Effector memory CD4-positive, alpha-beta T cell (primary cell): ENCODE measurements at places on chromosomes 4 and X.

- no peak for DNase-seq
Observed at GRCh38 chr4:173937631-173938270, 345.7 kb downstream of the FBXO8 start.

GRCh38 chr4:76074993-76075600, 588 bp downstream of the ART3 start:
- no peak for DNase-seq

DNA sequence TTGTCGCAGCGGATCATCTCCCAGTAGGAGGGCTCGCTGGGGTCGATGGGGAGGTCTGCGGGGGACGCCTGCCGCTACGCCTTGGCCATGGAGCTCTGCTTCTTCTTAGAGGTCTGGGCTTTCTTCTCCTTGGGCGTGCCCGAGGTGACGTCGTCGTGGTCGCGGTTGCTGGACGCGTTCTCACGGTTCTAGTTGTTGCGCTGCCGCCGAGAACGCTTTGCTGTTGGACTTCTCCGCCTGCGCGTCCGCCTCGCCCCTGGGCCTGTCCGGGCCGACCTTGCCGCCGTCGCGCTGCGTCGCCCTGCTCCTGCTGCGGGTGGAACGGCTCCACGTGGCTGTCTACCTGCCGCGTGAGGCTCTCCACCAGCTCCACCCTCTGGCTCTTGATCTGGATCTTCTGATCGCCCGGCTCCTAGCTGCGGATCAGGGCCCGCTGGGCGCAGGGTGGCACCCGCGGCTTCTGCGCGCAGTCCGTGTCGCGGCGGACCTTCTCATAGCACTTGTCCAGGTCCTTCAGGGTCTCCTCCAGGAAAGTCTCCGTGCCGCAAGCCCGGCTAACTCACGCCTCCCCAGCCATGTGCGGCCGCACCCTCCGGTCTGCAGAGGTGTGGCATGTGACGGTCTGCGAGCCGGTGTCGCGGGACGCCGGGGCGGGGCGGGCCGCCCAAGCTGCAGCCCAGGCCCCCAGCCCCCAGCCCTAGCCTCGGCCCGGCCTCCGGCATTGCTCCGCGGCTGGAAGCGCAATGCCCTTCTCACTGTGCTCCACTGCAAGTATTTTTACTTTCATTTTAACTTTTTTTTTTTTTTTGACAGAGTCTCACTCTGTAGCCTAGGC, 40.5 kb upstream of the OGT start:
- DNase-seq: peak; percentile 1

DNA sequence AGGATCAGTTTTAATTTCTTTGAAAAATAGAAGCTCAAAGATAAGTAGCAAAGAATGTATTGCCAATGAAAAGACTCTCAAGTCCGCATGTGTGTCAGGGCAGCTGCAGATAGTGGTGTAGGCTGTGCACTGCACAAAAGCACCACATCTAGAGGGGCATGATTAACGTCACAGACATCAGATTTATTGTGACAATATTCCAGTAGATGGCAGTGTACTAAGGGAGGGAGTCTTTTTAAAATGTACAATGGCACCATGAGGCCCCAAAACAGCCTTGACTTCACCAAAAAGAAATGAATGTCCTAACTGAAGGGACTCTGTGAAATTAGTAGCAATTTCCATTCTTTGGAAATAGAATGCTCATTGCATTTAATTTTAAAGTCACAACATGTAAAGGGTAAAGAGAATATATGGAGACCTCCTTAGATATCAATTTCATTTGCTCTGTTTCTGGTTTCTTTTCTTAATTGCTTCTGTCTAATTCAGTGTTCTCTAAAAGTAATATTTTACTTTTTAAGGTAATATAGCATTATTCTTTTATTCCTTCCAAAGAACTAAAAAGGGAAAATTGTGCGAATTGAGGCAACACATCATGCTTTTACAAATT, 98.4 kb downstream of the ZNF827 start:
- no peak for DNase-seq

- no peak for DNase-seq
Observed at GRCh38 chr4:123510221-123510620, 113.6 kb downstream of the SPRY1 start.

DNA sequence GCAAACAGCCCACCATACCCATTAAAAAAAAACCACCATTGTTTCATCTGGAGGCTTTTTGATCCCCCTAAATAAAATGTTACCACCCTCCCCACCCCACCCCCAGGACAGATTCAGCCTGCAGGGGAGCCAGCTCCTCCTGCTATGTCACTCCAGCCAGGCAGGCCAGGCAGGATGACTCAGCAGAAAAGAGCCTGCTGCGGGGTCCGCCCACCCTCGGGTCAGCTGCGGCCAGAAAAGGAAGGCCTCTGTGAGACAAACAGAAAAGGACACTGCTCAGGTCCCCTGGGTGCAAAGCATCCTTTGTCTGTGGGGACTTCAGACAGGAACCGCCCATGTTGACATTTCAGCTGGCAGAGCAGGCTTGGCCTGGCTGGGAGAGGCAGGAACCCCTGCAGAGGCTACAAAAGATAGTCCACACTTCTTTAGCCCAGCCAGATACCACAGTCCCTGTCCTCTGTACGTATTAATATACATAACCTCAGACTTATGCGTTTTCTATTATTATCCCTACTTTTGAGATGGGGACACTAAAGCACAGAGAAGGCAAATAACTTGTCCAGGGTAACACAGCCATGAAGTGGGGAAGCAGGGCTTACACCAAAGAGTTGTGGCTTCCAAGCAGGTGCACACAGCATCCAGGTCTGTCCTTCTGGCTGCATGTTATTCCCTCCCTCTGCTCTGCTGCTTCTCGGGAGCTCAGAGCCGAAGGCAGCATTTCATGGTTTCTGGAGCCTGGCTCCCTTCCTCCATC, 147.7 kb downstream of the CPEB2 start:
- no peak for DNase-seq

GRCh38 chr4:182478475-182478874, 235.3 kb downstream of the TENM3 start:
- no peak for DNase-seq

DNA sequence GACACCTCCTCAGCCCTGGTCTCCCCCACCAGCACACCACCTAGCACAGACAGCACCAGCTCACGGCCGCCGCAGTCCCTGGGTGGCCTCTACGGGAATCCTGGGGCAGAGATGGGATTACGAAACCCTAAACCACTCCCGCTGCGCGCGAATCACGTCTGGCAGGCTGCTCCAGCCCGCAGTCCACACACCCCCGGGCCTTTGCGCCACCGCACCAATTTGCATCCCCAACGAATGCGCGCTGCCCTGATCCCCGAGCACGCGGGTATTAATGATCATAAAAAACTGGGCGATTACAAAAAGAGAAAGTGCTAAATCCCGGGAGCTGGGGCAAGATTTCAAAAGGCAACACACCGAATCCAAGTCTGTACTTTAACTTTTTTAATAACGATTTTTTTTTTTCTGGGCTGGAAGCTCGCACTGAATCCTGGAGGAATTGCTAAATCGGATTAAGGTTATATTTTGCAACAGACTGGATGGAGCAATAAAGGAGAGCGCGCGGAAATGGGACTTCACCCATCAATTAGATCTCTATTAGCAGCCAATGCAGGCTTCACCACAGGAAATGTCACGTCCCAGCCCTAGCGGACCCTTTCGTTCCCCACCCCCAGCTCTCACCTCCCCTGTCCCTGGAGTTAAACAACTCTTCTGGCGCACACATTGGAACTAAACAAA, 69.8 kb upstream of the TMEM33 start:
- no peak for DNase-seq

GRCh38 chr4:64079316-64079715, 329.9 kb downstream of the TECRL start:
- no peak for DNase-seq

- no peak for DNase-seq
Observed at GRCh38 chr4:7192252-7193029, at the start of gene SORCS2. SORCS2 (plus strand) TSS chr4:7192538.

GRCh38 chr4:40576651-40577480, 52.8 kb downstream of the RBM47 start:
- DNase-seq: no peak

- no peak for DNase-seq
Observed at GRCh38 chr4:82136161-82136801, 237.5 kb downstream of the HNRNPD start.

GRCh38 chr4:153683763-153684181, 308 bp upstream of the TLR2 start:
- DNase-seq: no peak

DNA sequence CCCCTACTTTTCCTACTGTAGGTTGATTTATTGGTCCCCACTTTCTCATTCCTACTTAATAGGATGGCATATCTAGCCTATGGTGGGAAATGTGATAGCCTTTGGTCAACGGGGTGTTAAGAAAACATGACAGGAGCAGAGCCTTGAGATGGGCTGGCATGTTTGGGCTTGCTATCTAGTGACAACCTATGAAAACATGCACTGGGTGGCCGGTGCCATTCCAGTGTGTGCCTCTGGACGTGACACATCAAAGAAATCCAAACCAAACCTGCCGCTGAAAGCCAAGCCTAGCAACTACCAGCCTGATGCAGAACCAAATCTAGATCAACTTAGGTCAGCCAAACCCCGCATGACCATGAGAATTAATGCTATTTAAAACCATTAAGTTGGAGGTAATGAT, 317.6 kb downstream of the DMD start:
- DNase-seq: no peak

DNA sequence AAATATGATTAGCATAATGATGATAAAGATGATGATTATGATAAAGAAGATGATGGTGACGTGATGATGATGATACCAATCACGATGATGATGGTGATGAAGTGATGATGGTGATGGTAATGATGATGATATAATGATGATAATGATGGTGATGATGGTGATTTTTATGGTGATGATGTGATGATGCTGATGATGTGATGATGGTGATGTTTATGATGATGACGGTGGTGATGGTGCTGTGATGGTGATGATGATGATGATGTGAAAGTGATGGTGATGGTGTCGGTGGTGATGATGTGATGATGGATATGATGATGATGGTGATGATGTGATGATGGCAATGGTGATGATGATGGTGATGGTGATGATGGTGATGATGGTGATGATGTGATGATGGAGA, 130.8 kb upstream of the PSAPL1 start:
- DNase-seq: no peak

DNA sequence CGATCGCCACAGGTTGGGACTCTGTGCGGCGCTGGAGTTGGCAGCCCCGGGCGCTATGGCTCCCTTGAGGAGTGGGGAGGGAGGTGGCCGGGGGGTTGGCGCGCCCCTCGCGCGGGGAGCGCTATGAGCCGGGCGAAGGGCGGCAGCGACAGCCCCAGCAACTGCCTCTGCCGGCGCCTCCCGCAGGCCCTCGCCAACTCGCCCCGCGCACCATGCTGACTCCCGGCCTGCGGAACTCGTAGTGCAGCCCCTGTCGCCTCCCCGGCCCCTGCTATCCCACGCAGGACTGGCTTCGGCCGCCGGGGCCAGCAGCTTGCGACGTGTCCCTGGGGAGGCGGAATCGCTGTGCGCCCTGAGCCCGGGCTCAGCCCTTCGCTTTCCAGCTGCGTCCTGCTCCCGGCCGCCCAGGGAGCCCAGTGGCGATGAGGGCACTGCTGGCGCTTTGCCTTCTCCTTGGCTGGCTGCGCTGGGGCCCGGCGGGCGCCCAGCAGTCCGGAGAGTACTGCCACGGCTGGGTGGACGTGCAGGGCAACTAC, 415 bp downstream of the SHISA3 start:
- no peak for DNase-seq
